A549 treated with CpdA at 1 μM for 4 hours (cell line): ENCODE measurements at places on chromosomes 12 and 14. TPM values are rescaled to one million over a fixed set of nuclear protein-coding genes. Genes with fewer than 3 reads are reported as not detected.

CYP46A1 gene
- total RNA-seq: 0.06 to 0.14 TPM (median 0.11 TPM) in 4 of 5 replicates, not detected in the other

SLC8A3 gene
- not detected in 5 replicates for total RNA-seq

HEBP1 gene
- total RNA-seq: 53.8 to 67.2 TPM (median 59.4 TPM) in 5 replicates

TAS2R42 gene
- total RNA-seq: not detected in 5 replicates

RAD9B gene
- total RNA-seq: 0.20 to 0.53 TPM (median 0.27 TPM) in 4 of 5 replicates, not detected in the other
